ENCODE measurements at places on chromosomes 3 and 15.

DNA sequence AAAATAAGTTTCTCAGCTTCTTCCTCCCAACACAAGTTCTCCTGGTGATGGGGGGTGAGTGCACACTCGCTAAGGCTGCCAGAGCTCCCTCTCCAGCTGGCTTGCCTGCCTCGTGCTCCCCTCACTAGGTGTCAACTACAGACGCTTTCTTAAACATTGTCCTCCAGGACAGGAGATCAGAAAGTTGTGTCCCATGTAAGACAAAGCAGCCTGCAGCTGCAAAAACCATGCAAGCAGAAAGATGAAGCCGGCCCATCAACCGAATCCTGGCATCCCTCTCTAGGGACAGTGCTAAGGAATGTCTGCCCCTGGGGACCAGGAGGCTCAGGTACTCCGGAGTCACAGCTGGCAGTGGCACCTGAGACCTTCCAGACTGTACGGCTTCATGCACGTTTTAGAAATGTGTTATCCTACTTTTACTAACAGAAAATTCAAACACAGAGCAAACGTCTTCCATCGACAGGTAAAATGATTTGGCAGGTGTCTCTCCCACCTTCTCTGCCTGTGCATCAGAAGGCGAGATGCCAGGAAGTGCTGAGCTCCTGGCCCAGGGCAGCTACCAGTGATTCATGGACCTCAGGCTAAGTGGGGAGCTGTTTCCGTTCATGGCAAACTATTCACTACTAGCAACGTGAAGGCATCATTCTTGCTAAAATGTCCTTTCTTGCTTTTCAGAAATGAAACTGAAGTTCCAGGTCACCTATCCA lies 246.1 kb downstream of the ADAMTS17 start:
- DNase-seq, result no peak

DNA sequence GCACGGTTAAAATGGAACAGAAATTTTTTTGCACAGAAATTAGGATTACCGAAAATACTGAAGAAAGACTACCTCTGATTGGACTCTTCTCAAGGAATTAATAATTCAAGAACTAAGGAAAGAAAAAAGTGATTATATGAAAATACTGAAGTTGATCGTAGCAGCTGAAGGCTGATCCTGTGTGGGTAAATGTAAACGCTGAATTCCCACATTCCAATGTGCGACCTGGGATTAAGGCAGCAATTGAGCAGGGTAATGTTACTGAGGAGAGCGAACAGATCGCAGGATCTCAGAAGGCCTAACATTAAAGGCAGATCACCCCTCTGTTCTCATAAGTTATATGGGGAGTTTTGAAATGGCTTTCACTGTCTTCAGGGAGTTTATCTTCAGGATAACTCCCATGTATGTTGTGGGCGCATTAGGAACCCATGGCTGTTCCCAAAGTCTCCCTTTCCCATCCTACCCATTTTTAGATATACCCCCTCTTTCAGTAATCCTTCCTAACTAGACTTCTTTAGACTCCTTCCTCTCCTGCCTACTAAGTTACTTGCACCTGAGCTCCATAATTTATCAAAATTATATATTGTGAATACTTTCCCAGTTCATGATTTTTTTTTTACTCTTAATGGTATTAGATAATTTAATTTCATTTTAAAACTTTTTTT lies 1.0 kb upstream of the UBL7 start:
- no peak for DNase-seq

GRCh38 chr3:156997351-156997750 lies 162.6 kb downstream of the CCNL1 start:
- no peak for DNase-seq

DNA sequence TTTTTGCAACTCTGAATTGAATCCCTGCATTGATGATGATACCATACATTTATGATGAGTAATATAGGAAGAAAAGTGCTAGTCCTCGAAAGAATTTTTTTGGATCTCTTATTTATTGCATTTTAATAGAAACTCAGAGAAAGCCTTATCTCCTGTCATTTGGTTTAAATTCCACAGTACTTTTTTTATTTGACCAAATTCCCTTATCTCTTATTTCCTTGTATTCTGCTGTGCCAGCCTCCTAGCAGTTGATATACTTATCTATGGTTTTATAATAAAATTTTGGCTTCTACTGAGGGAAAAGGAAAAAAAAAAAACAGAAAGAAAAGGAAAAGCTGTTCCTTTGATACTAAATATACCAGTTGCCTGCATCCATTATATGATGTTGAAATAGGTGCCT lies 535.1 kb upstream of the NR2F2 start:
- no peak for DNase-seq

DNA sequence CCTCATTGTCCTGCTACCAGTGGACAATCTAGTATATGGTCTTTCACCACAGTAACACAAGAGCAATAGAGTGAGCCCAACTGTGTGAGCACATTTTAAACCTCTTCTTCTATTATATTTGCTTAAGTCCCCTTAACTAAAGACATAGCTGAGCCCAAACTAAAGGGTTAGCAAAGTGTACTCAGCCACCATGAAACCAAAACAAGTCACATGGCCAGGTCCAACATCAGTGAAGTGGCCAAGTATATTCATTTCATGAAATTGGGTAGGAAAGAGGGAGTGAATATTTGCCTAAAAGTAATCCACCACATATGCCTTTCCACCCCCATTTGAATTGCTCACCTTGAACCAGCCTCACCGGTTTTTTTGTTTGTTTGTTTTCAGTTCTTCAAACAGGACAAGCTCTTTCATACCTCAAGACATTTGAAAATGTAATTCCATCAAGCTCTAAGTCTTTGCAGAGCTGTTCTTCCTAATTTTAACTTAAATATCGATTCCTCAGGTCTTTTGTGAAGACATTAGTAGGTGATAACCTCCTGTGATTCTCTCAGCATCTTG lies 327.0 kb upstream of the SEMA6D start:
- no peak for DNase-seq

DNA sequence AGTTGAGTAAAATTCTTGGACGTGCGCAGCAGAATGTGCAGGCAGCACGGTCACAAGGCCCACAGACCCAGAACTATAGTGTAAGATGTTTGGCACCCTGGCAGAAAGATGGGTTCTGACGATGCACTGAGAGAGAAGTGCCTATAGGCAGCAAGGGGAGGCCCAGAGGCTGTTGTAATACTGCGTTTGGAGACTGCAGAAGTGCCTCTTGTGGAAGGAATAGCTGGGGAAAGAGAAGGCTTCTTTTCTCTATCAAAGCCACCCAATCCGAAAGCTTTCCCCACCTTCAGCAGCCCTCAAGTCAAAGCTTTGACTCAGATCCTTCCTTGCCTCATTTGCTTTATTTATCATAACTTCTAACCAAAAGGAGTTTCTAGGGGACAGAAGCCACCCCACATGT lies 5.2 kb upstream of the SIN3A start:
- DNase-seq, result no peak

DNA sequence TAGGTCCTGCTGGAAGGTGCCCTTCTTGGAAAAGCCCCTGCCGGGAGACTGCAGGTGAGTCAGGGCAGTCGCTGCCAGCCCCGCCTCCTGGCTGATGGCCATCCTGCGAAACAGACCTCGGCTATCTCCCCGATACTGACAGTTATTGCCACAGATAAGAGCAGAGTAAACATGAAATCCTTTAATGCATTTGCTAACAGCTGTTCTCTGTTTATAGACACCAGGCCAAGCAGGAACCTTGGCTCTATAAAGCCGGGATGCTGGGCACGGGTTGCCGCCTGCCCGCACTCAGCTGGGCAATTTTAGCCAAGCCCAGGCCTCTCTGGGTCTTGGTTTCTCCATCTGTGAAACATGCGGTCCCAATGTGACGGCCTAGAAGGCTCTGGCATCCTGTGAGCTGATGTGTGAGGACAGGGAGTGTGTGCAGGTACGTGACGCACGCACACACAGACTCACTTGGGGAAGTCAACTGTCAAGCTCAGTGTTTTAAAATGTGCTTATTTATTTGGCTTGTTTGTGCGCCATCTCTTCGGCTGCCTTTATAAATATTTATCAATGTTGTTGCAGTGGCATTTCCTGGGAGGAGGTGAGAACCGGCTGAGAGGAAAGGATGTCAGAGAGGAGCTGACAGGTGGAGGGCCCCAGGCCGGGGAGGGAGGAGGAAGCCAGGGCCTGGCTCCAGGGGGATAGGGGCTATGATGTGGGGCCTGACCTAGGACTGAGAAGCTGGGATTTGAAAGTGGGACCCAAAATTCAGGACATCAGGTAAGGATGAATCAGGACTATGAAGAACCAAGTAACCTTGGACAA lies 50.8 kb upstream of the PRR23E start:
- DNase-seq, result no peak

- no peak for DNase-seq
Measured at GRCh38 chr3:126345641-126346460, 11.4 kb downstream of the KLF15 start.

GRCh38 chr15:42060797-42061196 lies 33.6 kb downstream of the PLA2G4D start:
- DNase-seq, result no peak

- no peak for DNase-seq
Measured at GRCh38 chr3:36212251-36212650, 168.1 kb upstream of the STAC start.

DNA sequence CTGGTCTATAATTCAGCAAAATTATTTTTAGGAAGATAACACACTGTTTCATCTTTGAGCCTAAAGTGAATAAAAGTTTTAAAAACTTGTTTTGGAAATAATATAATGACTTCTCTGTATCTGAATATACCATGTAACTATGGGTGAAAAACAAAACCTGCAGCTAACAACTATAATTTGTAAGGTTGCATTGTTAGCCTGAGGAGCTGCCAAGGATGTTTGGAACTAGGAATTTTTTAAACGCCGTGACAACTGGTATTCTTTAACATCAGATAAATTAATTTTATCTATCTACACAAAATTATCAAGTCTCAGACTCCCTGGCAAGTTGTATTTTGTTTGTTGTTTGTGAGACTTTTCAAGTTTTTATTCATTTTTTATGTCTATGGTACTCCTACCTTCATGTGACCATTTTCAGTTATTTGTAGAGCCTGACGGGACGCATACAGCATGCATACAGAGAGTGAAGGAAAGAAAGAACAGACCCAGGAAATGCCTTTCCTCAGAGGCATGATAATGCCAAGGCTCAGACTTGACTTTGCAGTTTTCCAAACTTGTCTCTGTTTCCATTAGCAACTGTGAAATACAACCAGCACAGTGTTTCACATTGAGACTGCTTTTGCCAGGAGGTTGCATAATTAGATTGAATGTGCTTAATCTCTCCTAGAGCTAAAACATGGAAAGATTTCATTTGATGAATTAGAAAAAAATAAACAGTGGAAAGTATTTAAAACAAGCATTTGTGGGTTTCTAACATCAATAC lies 60.8 kb upstream of the ARHGEF26 start:
- no peak for DNase-seq

DNA sequence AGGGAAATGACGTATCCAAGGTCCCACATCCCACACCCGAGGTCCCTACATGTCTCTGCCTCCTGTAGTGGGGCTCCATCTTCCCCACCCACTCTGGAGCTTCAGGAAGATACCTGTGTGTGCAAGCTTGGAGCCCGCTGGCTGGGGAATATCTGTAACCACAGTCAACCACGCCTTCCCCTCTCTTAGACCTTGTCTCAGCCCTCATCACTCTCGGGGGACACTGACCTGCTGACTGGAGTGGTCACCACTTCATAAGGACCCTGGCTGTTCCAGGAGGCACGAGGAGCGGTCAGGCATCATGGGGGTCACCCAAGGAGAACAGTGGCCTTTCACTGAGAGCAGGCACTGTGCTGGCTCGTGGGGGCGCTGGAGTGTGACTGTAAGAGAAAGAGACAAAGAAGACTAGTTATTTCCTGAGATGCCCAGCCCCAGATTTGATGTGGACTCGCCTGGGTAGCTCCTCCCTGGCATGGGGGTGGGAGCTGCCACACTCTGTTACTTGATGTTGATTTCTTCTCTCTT lies 48.6 kb downstream of the CTXND1 start:
- DNase-seq, result no peak

DNA sequence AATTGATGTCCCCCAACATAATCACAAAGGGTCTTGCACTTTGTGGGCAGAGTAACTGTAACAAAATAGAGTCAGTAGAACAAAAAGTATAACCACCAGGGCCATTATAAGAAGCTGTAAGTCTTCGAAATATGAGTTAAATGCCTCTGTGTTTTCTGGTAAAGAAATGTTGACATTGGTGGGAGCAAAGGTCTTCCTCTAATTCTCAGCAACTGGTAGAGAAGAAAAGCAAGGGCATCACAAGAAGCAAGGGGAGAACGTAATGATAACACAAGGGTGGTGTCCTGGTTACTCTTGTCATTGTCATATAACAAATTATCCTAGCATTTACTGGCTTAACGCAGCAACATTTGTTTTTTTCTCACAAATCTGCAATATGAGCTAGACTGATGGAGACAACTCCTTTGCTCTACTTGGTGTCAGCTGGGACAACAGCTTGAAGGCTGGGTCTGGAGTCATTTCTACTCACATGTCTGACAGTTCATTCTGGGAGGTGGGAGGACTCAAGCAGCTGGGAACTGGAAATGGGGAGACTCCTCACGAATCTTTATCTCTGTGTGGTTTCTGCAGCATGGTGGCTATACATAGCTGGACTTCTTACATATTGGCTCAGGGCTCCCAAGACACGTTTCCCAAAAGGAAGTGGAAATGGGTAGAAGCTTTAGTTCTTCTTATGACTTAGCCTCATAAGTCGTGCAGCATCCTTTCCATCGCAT lies 20.2 kb downstream of the DNAJB11 start:
- DNase-seq, result no peak

- no peak for DNase-seq
Measured at GRCh38 chr15:31024979-31025378, 33.6 kb upstream of the MTMR10 start.

GRCh38 chr3:139248593-139249255 lies 95.1 kb upstream of the MRPS22 start:
- DNase-seq, result no peak

DNA sequence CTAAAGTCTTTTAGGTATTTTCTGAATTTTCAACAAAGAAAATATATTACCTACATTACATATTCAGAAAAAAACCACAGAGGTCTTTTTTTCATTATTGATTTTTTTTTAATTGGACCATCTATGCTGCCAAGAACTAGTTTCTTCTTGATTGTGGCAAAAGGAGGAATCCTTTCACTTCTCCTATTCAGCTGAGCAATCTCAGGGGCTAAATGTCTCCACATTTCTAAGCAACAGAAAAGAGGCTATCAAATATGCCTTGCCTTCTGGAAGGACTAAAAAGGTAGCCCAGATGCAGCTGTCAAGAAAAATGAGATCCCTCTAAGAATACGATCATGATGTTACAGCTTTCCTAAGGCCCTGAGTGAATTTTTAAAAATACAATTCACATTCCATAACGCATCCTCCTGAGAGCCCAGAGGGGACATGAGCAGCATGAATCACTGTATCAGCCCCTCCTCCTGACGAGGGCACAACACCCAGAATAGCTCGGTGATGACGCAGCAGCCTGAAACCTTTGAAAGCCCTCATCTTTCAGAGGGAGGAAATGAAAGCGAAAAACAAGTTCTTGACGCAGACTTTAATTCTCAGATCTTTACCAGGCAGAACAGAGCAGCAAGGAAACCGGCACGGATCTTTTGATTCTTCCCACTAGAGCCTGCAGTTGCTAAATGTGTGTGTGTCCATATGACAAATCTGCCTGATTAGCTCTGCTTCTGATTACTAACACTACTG lies 24.6 kb downstream of the RUBCN start:
- peak; percentile 80 for DNase-seq
